ENCODE measurements at places on chromosomes 3 and 15.

GRCh38 chr15:75129788-75130187 lies 71.9 kb upstream of the C15orf39 start:
- no peak for DNase-seq

GRCh38 chr3:58580826-58581327 lies 3.7 kb upstream of the FAM107A start:
- DNase-seq = no peak

DNA sequence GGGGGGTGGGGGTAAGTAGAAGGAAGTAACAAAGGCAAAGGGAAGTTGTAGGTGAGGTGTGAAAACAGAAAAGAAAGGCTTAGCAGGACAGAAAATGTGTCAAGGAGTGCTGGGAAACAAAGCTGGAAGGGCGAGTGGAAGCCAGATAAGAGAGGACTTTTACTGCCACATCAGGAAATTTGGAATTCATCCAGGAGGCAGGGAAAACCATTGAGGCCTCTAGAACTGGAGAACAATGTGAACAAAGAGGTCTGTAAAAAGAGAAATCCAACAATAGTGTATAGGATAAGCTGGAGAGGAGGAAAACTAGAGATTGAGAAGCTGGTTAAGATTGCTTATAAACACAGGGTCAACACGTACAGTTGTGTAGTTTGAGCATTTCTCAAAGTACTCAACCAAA lies 116.6 kb downstream of the NTRK3 start:
- DNase-seq = no peak

- DNase-seq = no peak
Observed at GRCh38 chr3:161355508-161355907, 15.8 kb downstream of the SPTSSB start.

- DNase-seq = no peak
Observed at GRCh38 chr3:39433642-39434041, 27.1 kb downstream of the RPSA start.

DNA sequence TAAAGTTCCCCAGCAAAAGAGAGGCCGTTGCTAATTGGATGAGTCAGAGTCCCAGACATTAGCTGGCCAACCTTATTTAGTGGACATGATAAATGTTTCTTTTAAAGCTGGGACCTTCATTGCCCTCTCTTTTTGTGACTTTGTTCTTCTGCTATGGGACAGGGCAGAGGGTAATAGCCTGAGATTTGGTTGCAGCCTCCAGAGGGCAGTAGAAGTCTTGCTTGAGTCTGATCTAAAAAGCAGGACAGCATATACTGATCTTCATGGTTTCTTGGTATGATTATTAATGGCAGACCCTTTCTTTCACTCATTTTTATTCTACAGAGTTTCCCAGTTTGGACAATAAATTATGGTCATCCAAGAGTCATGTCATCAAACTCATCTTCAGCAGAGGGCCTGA lies 25.1 kb upstream of the ZKSCAN7 start:
- DNase-seq = no peak

DNA sequence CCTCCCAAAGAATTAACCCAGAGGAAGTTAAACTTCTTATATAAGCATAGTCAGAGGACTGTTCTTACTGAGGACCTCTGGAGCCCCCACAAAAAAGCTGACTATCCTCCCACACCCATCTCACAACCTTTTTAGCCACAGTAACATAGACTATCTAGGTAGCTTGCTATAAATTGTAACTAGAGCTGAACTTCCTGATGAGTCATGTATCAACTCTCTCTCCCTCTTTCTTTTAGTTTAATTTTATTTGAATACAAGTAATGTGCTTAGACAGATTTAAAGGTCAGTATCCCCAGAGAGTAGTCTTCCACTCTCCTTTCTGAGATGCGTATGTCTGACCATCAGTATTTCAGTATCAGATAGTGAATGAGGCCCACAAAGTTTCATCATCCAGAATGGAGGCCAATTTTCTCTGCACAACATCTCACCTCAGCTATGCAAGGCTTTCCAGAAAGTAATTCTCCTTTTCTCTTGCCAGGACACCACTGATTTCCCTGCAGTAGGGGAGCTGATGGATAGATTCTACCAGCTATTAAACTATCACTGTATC lies 104.0 kb upstream of the MYRIP start:
- DNase-seq = no peak

GRCh38 chr15:89457086-89457485 lies 39.3 kb downstream of the RHCG start:
- DNase-seq = no peak

GRCh38 chr3:5095886-5096285 lies 26.2 kb upstream of the ARL8B start:
- no peak for DNase-seq

- DNase-seq = no peak
Observed at GRCh38 chr3:155714295-155714718, 30.6 kb downstream of the PLCH1 start.

DNA sequence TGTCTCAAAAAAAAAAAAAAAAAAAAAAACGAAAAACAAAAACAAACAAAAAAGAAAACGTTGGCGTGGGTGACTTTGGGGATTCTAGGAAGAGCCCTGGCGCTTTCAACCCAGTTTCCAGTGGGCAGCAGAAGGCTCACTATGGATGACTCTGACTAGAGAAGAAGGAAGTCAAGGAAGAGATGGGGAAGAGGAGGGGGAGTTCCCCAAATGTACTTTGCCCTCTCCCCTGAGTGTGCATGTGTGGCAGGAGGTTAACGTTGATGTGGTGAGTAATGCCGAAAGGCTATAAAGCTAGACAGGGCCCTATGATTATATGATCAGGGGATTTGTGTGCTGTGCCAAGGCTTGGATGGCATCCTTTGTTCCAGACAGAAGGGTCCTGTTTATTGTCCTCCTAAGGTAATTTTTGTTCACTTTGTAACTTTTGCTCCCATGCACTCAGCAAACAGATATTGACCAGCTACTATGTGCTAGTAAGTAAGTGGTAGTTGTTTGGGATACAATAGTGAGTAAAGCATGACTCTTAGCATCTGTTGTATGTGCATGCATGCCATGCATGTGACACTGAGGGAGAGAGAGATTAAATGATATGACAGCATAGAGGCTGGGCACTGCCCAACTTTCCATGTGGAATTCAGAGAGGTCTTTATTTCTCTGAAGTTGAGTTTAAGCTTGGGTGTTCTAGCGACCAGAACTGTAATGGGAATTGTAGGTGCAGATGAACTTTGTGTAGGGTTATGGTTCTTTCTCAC lies 750 bp upstream of the HHLA2 start:
- DNase-seq = no peak

DNA sequence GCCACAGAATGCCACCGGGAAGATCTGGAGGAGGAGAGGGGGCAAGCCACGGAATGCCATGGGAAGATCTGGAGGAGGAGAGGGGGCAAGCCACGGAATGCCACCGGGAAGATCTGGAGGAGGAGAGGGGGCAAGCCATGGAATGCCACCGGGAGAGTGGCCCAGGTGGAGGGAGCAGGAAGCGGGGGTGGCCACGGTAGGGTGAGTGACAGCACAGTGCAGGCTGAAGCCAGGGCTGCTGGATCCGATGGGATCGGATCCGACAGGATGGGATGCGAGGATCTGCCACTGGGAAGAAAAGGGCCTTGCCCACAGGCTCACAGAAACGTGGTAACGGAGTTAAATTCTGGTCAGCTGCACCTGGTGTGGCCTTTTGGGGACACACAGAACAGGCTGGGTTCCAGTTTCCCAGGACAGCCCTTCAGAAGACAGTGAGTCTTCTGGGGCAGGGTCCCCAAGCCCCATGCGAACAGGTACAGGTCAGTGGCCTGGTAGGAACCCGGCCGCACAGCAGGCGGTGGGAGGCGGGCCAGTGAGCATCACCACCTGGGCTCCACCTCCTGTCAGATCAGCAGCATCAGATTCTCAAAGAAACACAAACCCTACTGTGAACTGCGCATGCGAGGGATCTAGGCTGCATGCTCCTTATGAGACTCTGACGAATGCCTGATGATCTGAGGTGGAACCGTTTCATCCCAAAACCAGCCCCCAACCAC lies 58.8 kb downstream of the XXYLT1 start:
- DNase-seq = no peak

- DNase-seq = no peak
Observed at GRCh38 chr3:156594219-156594683, 39.3 kb upstream of the SSR3 start.

DNA sequence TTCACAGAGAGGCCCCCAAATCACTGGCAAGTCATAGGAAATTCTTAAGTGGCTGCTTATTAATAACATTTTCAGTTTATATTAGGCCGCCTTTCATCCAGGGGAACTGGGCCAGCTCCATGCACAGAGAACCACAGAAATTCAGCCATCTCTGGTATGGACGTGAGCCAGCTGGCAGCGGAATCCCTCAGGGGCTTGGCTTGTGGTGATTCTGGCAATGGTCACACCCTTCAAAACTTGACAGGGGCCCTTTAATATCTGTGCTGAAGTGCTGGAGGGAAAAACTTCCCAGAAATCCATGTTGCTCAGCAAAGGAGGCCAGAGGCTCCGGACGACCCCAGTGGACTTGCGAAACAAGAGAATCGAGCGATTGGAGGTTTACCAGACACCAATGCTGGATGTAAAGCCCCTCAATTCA lies 11.3 kb downstream of the PRICKLE2 start:
- no peak for DNase-seq

DNA sequence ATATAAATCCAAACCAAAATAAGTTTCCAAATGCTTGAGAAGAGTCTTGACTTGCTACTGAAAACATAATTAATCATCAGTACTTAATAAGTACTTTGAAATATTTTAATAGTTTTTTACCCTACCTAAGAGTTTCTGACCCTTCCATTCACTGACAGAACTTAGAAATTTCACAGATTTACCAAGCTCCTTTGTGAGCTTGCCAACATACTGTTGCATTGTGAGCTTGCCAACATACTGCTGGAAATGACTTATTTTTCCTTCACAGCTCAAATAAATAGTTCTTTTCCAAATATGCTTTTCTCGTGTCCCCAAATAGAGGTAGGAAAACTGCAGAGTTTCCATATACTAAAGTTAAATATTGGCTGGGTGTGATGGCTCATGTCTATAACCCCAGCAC lies 9.6 kb upstream of the AADAC start:
- DNase-seq = no peak

DNA sequence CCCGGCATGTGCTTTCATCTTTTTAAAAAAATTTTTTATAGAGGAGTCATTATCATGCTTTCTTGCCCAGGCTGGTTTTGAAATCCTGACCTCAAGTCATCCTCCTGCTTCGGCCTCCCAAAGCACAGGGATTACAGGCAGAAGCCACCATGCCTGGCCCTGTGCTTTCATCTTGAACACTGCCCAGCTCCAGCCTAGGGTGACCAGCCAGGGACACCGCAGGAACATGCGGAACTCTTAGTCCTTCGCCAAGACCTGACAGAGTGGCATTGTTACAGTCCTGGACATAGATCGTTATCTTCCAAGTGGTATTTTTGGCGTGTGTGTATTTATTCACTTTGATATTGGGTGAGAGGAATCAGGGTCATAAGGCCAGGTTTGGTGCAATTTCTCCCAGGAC lies 7.9 kb upstream of the FURIN start:
- DNase-seq = no peak

GRCh38 chr3:50150404-50150750 lies 4.7 kb upstream of the SEMA3F start:
- DNase-seq = no peak

GRCh38 chr3:85760342-85760741 lies 801.6 kb downstream of the CADM2 start:
- DNase-seq = no peak

DNA sequence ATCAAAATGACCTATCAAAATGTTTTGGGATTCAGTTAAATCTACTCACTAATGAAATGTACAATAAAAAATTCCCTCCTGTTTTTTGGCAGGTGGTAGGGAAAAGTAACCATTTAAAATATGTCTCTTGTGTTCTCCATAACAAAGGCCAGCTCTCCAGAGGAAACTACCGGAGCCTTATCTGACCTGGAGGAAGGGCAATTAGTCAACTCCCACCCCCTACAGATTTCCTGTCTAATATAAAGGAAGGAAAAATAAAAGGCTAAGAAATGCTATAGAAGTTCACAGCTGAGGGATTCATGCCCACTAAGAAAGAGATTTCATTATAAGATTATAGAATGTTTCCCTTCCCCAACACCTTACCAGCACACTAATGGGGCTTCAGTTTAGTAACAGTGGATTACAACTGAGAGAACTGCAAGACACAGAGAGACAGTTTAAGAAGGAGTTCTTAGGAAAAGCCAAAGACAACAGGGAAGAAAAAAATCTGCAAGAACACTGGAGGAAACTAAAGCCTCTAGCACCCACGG lies 376.5 kb upstream of the KCNMB2 start:
- no peak for DNase-seq

DNA sequence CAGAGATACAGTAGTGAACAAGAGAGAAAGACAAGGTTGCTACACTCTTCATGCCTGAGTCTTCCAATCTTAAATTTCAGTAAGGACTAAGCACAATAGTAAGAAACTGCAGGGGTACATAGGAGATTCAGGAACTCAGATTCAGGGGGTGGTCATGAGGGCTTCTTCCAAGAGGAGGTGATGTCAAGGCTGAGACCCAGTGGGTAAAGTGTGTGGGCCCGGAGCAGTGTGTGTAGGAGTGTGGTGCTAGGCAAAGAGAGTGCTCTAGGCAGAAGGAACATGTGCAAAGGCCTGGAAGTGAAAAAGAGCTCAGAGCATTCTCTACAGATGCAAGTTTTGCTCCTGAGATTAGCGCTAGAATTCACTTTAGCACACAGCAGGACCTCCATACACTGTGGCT lies 102.9 kb upstream of the SPATA12 start:
- DNase-seq = no peak

DNA sequence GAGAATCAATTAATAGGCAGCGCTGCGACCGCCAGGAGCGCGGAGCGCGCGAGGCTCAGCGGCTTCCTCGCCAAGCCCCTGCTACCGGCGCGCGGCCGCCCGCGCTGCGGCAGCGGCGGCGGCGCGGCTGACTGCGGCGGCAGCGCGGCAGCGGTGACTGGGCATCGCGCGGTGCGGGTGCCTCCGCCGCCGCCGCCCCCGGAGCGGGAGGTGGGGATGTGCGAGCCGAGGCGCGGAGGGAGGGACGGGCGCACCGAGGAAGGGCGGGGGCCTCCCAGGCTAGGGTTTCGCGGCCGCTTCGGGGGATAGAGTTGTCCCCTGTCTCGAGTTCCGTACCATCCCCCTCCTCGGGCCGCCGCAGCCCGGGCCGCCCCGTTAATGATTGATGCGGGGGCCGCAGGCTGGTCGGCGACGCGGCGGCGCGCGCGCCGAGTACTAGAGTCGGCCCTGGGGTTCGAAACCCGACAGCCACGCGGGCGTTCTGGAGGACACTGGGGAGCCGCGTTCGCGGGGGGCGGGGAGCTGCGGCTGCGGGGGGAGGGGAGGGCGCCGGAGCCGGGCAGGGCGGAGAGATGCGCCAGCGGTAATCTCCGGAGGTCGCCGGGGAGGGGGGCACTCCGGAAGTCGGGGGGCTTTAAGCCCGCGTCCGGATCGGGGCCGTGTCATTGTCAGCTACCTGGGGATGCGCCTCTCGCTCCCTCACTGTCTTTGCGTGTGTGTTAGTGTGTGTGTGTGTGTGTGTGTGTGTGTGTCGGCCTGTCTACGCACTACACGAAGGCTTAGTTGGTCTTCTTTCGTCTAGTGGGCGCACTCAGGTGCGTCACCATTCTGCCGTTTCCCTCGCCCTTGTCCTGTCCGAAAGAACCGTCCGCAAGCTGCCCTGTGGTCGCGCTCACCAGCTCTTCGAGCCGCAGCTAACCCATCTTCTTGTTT lies at the start of gene PAQR9:
Gene PAQR9 (minus strand): TSS at position 159 of the 933 bp plus-strand sequence. CDS start 338 bp downstream, outside the sequence.
- no peak for DNase-seq
